ENCODE measurements at places on chromosomes 4 and X.

DNA sequence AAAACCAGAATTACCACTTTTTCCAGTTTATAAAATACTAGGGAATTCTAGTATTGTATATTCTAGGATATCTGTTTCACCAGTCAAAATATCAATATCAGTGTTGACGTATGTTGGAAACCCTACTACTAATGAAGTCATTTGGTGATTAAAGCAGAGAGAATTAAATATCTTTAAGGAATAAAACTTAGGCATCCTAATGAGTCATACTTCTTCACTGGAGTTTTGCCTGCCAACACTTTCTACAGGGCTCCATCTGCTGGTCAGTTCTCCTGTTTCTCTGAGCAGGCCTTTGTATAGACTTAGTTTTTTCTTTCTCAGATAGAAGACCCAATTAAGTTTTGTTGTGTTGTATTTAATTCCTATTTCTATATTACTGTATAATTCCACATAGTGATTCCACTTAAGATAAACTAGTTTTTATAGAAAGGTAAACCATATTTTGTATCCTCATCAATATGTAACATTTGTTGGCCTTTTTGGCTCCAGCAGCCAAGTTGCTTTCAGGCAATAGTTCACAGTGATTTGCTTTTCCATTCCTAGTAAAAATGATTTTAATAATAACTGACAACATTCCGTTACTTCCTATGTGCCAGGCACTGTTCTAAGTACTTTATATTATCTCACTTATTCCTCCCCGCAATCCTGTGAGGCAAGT is 3.5 kb downstream of the AP1AR start:
- peak; percentile 66 for DNase-seq

DNA sequence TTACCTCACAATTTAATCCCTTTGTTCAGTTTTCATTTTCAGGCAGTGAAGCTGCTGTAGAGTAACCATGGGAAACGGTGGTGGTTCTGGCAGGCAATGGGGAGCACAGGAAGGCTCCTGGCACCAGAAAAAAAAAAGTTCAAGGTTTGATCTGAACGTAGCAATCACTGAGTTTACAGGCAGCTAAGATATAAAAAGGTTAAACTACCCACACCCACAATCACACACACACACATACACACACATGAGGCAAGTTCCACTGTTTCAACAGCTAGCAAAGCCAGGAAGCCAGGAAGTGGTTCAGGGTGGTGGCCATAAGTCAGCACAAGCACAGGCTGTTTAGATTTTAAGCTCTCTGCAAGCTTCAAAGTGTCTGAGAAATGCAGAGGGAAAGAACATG is at the start of gene SULT1B1:
TSS of gene SULT1B1 (minus strand) at position 166 of the 400 bp plus-strand sequence. CDS start 5,403 bp downstream, outside the sequence.
- DNase-seq, result no peak

GRCh38 chrX:10507876-10508275 is 112.5 kb downstream of the MID1 start:
- no peak for DNase-seq

GRCh38 chrX:133812402-133812801 is 173.0 kb downstream of the GPC3 start:
- no peak for DNase-seq

GRCh38 chr4:75306506-75306905 is 207.7 kb downstream of the RCHY1 start:
- no peak for DNase-seq

- DNase-seq, result no peak
Measured at GRCh38 chrX:136183917-136184316, 36.6 kb downstream of the FHL1 start.

DNA sequence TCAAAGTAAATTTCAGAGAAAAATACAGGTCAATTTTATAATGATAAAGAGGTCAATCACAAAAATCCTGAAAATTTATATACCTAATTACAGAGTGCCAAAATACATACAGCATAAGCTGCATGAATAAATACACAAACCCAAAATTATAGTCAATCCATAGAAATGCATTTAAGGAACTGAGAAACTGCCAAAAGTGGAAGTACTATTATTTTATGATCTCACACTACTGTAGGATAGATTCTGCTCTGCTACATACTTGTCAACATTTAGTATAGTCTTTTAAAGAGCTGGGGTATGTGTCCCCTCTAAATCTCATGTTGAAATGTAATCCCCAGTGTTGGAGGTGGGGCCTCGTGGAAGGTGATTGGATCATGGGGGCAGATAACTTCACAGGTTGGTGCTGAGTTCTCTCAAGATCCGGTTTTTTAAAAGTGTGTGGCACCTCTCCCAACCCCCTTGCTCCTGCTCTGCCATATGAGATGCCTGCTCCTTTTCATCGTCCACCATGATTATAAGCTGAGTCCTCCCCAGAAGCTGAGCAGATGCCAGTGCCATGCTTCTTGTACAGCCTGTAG is 31.8 kb downstream of the CHIC2 start:
- no peak for DNase-seq

GRCh38 chrX:7798327-7798726 is 44.6 kb upstream of the VCX start:
- no peak for DNase-seq

GRCh38 chr4:57055886-57056285 is 54.3 kb downstream of the IGFBP7 start:
- no peak for DNase-seq
